ENCODE measurements at places on chromosomes 1 and 21.

GRCh38 chr1:226602186-226603021, 53.8 kb downstream of the STUM start:
- no peak for DNase-seq

DNA sequence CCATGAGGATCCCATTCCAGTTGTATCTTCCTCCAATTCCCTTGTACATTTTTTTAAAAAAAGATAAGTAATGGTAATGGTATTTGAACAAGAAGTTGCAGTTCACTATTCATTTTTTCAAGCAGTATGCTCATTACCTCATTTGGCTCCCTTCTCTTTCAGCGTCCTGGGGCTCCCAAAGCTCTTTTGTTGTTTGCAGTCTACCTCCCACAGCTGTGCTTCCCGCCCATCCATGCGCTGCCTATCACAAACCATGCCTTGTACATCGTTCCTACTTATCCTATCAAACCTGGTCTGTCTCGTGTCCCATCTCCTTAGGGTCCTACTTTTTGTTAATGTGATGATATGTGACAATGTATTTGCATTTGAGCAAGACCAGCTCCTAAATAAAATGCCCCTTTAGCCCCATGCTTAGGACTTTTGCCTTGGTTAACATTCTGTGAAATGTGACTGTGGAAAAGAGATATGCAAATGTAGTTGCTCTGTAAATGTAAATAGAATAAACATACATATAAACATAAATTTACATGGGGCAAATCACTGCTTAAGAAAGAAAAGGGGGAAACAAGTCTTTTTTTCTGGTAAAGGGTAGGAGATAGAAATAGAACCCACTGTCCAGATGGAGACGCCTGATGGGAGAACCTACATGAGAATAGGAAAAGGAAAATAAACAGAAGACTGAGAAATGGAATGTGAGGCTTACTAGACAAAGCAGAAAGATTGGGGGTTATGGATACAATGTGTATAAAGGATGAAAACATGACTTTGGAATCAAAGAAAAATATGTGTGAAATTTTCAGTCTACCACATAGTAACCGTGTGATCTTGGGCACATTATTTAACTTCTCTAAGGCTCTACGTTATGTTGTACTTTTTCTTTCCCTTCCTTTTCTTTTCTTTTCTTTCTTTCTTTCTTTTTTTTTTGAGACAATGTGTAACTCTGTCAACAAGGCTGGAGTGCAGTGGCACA, 59.8 kb upstream of the PLXNA2 start:
- no peak for DNase-seq

DNA sequence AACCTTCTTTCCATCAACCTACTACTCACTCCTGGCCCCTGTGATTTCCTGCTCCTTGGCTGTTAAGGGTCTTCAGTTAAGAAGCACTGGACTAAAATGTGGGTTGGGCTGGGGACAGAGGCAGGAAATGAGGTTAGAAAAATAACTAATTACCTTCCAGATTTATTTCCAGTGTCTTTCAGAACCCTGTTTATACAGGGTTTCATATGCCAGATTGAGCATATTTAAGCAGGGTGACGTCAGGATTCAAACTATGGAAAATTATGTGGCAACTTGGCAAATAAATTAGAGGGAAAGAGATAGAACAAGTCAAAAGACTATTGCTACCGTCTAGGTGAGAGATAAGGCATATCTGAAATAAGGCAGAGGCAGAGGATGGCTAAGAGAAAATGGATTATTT, 11.7 kb upstream of the MCOLN3 start:
- DNase-seq: no peak

DNA sequence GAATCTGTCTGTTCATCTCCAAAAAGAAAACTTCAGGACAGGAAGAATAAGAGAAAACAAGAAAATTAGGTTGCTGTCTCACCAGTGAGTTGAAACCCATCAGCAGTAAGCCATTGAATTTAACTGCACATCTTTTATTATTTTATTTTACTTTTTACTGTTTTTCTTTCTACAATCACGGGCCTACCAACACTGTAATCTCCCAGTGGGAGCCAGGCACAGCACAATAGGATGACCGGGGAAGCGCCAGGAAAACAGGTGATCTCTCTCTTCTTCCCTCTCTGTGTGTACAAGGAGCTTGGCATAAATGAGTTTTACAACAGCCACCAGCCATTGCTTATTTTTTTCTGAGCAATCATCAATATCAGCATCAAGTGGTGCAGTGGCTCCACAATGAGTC, 113.1 kb upstream of the ESRRG start:
- no peak for DNase-seq

DNA sequence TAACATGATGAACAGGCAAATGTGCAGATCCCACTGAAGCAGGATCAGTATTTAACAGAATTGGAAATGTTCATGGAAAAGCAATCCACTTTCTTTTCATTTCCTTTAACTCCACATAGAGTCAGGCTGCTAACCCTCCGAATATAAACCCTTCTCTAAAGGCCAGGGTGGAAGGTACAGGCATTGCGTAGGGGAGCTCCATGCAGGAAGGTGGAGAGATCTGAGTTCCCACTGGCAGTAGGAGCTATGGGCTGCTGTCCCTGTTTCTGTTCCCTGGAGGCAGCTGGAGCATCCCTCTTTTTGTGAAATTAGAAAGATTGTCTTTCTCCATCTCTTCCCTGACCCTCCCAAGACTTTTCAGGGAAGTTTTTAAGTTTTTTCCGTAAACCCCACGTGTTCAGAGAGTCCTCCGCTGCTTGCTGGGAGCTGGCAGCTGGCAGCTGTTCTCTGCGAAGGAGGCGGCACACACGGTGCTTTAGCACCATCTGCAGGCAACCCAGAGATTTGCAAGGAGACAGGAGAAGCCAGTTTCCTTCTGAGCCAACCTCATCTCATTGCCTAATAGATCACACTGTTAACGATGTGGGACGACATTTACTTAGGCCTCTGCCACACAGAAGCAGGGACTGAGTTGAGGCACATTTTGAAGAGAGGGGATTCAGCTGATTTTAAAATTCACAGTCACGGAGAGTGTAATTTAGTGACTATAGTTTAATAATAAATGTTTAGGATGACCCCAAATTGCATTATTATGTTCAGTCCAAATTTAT, 55.4 kb upstream of the HOOK1 start:
- peak; percentile 12 for DNase-seq

Measured in esophagus squamous epithelium (tissue), 5 donors.